NCI-H510A (cell line): ENCODE measurements at places on chromosomes 2 and 18.

DNA sequence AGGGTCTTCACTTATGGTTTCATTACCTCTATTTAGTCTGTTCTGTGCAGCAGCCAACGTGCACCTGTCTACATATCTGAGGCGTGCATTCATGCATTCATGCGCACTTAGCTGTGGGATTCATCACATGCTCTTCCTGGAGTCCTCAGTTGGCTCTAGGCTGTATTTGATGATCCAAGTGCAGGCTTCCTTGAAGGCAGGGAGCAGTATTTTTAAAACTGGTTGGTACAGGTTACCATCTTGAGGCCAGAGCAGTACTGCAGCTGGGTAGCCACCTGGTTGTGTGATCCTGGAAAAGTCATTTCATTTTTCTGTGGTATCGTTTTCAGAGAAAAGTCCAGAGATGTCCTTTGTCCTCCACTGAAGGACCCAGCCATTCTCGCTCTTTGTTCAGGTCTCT lies 109.8 kb downstream of the EN1 start:
- DNase-seq = peak; percentile 12

DNA sequence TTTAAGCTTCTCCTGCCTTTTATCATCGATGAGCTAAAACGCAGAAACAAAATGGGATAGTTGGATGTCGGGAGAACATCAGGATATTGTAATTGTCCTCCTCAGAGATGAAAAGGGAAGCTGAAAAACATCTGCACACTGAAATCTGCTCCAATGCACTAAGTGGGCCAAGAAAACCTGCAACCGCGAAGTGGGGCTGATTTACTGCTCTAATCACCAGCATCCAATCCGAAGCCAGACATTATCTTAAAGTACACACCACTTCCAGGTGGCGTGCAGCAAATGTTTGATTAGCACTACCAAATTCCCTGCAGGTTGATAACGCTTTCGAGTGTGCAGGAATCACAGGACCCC lies 230.3 kb upstream of the SLC14A2 start:
- DNase-seq = no peak

DNA sequence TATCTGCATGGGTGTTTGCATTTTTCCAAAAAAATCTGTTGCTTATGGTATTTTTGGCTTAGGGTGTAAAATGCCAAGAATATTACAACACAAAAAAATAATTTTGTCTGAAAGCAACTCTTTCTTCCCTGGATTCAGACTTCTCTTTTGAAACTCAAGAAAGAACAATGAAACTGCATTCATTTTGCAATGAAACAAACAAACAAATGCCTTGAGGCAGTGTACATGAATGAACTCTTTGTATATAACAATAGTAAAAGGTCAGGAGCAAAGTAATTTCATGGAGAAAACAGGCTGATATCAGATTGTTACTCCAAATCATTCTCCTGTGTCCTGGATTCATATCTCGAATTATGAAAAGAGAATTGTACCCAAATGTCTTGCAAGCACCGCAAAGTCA lies 301.6 kb upstream of the CDH20 start:
- DNase-seq = no peak

- no peak for DNase-seq
Observed at GRCh38 chr2:166090346-166090745, 37.5 kb downstream of the SCN1A start.

DNA sequence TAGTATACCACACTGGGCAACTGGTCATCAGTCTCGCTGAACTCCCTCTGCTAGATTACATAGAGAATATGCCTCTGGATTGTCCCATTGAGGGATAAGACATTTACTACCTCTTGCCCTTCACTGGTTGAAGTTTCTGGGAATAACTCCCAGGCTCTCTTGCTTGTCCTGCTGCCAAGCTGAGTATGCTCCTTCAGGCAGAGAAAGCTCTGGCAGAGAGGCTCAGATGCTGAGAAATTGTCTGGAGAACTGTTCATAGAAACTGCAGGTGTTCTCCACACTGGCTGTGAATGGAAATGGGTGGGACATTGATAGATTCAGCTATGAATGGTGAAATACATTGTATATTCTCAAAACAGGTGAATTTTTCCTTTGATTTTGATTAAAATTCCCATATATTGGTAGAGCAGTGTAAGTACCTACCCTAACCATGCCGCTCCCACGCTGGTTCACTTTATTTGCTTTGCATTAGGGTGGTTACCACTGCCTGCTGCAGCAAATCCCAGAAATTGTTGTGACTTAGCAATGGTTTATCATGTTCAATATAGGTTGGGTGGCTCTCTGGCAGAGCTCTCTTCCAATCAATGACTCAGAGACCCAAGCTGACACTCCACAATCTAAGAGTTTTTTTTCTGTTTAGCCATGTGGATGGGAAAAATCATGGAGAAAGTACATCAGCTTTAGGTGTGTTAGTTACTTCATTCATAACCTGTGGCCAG lies 36.7 kb downstream of the FAM117B start:
- no peak for DNase-seq

- no peak for DNase-seq
Observed at GRCh38 chr2:240947176-240947575, 41.0 kb downstream of the CROCC2 start.

- DNase-seq = no peak
Observed at GRCh38 chr2:112622528-112622849, 23.2 kb upstream of the SLC20A1 start.

DNA sequence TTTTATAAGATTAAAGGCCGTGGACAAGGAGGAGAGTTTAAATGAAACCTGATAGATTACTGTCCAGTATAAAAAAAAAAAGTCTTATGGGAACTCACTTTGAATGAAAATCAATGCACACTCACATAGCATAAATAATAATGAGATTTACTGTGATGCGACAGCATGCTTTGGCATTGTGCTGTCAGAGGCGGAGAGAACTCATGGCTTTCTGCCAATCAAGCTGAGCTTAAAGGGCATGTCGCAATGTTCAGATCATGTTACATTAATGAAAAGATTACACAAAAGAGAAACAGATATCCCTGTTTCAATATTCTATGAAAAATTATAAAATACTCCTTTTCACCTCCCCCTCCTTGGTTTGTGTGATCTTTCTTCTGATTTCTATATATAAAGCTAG lies 310.8 kb downstream of the ERBB4 start:
- DNase-seq = peak; percentile 18

DNA sequence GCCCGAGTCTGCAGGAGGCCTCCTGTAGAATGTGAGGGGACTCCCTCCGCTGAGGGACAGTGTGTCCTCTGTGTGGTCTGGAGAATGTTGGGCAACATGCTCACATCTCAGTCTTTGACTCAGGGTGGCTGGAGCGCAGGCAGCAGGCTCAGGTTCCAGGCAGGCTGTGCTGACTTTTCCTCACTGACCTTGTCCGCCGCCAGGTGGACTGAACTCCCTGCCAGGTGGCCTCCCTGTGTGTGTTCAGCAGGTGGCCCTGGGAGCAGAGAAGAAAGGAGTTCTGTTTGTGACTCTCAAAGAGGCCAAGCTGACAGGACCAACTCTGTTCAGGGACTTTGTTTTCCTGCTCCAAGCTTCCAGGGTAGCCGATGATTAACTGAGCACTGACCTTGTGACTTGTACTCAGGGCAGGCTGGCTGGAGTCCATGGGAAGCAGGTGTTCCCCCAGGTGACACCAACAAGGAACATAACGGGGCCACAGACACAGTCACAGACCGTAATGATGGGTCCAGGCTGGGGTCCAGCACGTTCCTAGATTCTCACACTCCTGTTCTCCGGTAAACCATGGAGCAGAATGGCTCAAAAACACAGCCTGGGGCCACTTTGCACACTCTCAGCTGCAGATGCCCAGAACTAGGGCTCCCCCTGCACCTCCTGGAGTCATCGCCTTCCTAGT lies 439.8 kb downstream of the RNF144A start:
- DNase-seq = peak; percentile 64

DNA sequence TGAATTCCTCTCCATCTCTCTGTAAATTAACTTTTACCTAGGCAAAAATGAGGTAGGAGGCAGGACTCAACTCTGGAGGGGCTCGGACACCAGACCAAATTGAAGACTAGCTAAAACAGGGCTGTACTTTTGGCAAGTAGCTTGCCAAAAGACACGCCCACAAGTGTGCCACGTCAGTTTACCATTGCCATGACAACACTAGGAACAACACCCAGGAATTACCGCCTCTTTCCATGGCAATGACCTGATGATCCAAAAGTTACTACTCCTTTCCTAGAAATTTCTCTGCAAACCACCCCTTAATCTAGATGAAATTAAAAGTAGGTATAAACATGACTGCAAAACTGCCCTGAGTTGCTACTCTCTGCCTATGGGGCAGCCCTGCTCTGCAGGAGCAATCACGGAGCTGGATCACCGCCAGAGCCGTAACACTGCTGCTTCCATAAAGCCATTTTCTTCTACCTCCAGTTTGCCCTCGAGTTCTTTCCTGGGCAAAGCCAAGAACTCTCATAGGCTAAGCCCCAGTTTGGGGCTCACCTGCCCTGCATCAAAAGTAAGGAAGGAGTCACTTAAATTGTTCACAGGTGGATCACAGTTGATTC lies 66.0 kb upstream of the FAM136A start:
- DNase-seq = no peak

GRCh38 chr18:78728784-78729467 lies 250.7 kb upstream of the SALL3 start:
- no peak for DNase-seq

GRCh38 chr2:239809391-239809790 lies 215.8 kb downstream of the NDUFA10 start:
- no peak for DNase-seq

GRCh38 chr2:188068093-188068492 lies 223.6 kb upstream of the GULP1 start:
- DNase-seq = no peak

- peak; percentile 78 for DNase-seq
Observed at GRCh38 chr2:176096986-176097819, 2.4 kb upstream of the HOXD12 start.

DNA sequence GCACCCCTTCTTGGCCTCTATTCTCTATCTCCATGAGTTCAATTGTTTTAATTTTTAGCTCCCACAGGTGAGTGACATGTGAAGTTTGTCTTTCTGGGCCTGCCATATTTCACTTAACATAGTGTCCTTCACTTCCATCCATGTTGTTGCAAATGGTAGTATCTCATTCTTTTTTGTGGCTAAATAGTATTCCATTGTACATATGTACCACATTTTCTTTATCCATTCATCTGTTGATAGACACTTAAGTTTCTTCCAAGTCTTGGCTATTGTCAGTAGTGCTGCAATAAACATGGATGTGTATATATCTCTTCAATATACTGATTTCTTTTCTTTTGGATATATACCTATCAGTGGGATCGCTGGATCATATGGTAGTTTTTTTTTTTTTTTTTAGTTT lies 9.0 kb downstream of the STRADB start:
- DNase-seq = no peak

- no peak for DNase-seq
Observed at GRCh38 chr2:78811955-78812610, 213.4 kb upstream of the REG3G start.

- no peak for DNase-seq
Observed at GRCh38 chr18:14976736-14977430, 228.9 kb downstream of the ANKRD30B start.

- no peak for DNase-seq
Observed at GRCh38 chr2:15729709-15730544, 138.3 kb downstream of the DDX1 start.

- DNase-seq = peak; percentile 17
Observed at GRCh38 chr2:41853427-41854191, 194.2 kb upstream of the PKDCC start.

DNA sequence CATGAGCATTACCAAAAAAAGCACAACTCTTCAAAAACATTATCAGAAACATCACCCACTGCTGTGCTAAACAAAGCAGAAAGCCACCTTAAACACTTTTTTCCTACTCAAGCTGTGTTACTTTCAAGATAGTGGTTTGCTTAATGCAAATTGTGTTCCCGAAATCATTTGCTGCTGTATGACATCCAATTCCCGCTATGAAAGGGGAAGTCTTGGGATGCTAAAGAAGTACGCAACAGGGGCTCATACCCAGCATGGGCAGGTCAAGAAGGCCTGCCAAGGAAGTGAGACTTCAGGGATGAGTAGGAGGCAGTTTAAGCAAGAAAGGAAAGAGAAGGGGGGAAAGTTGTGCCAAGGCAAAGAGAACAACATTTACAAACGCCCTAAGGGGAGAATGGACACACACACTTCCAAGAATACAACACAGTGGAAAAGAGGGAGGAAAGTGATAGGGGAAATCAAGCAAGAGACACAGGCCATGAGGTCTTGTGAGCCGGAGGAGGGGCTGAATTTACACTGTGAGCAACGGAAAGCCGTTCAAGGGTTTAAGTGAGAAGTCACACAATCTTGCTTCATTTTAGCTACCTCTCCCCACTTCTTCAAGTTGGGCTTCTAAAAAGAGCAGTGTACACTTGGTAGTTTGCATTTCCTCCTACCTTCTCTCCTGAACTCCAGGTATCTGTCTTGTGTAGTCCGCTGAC lies 4.0 kb downstream of the PTPN2 start:
- no peak for DNase-seq

GRCh38 chr2:160564591-160564990 lies 71.0 kb upstream of the RBMS1 start:
- no peak for DNase-seq

DNA sequence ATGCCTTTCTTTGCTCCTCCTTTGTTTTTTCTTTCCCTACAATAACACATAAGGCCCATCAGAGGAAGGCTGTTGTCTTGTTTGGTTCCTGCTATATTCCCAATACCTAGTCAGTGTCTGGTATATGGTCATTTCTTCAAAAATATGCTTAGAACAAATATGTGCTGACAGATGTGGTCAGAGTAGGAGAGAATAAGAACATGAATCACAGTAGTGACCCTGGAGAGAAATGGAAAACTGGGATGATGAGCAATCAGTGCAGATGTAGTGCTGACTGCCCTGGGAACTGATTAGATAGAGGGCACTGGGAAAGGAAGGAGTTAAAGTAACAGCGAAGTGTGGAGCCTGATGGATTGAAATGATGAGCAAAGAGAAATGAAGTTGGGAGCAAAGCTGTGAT lies 189.4 kb upstream of the LHCGR start:
- no peak for DNase-seq

- peak; percentile 43 for DNase-seq
Observed at GRCh38 chr2:232761301-232761907, 15.0 kb downstream of the KCNJ13 start.

GRCh38 chr2:88042476-88042875 lies 13.1 kb downstream of the KRCC1 start:
- no peak for DNase-seq

DNA sequence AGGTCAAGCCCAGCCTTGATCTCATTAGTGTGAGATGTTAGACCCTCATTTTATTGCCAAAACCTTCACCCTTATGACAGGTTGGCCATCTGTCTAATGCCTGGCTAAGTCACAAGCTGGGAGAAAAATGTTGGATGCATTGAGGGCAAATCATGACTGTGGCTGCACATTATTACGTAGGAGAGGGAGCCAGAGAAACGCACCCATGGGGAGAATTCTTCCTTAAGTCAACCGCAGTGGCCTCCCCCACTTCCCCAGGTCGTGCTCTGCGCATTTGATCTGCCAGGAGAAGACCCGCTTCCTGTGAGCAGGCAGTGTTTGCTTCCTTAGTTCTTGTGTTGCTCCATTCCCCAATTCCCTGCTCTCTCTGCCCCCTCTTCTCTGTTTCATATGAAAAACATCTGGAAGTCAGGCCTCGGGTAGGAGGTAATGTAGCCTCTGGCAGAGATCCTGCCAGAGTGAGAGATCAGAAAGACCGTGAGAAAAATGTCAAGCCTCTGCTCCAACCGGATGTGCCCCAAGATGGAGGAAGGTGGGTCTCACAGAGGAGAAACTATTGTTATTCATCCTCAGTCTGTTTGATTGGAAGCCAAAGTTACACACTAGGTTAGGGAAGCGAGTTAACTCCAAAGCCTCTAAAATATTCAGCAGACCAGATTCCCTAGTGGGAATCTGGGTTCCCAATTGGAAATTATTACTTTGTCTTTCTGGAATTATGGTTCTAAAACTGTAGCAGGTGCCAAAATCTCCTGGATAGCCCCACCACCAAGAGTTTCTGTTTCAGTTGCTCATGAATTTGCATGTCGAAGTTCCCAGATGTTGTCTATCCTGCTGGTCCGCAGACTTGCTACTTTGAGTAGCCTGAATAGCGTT lies 144.3 kb upstream of the PELI1 start:
- DNase-seq = no peak
